ENCODE measurements at places on chromosomes 2 and 18.

GRCh38 chr2:180699657-180700361 lies 280.6 kb upstream of the UBE2E3 start:
- no peak for DNase-seq

DNA sequence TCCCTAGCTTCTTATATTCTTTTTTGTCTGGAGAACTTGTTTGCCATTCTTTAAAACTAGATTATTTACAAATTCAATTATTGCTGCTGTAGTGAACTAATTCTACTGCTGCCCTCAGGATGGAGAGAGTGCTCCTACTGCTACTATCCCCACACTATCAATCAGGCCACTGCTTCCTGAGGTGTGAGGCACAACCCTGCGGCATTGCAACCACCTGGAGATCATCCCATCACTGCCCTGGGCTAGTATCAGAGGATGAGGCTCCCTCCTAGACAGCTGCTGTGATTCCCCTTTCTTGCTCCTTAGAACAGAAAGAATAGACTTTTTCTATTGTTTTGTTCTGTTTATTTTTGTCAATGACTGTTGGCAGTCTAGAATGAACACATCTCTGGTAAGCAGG lies 146.6 kb downstream of the CDH19 start:
- DNase-seq, result no peak

DNA sequence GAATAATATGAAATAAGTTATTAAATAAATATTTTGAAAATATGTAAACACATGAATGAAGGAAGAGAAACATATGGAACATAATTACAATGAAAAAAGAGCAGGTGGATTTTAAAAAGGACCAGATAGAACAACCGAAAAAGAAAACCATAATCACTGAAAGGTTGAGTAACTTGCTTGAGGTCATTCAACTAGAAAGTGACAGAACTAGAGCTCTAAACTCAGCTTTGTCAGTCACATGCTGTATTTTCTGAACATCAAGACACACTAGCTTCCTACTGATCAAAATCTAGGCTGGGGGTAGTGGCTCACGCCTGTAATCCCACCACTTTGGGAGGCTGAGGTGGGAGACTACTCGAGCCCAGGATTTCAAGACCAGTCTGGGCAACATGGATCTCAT lies 30.0 kb upstream of the ITGAV start:
- no peak for DNase-seq

DNA sequence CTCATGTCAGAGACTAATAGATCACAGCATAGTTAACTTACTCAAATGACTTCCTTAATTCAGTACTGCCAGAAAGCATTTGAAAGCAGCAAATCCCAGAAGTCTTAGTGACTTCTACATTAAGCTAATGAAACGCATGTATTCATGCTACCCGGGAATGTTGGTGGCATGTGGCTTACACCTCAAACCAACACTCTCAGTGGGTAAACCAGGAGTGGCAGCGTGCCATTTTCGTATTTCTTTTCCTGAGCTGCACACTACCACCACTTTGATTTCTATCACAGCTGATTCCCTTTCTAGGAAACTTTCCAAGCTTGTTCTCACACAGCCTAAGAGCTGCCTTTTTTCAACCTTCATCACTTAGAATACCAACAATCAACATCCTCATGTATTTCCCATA lies 646.6 kb downstream of the NRXN1 start:
- no peak for DNase-seq

- DNase-seq, result no peak
Observed at GRCh38 chr2:200258881-200259576, 47.5 kb upstream of the SPATS2L start.

GRCh38 chr2:136135921-136136906 lies 18.3 kb upstream of the CXCR4 start:
- DNase-seq, result no peak

- DNase-seq, result no peak
Observed at GRCh38 chr2:179049203-179049545, 763 bp downstream of the CCDC141 start.

DNA sequence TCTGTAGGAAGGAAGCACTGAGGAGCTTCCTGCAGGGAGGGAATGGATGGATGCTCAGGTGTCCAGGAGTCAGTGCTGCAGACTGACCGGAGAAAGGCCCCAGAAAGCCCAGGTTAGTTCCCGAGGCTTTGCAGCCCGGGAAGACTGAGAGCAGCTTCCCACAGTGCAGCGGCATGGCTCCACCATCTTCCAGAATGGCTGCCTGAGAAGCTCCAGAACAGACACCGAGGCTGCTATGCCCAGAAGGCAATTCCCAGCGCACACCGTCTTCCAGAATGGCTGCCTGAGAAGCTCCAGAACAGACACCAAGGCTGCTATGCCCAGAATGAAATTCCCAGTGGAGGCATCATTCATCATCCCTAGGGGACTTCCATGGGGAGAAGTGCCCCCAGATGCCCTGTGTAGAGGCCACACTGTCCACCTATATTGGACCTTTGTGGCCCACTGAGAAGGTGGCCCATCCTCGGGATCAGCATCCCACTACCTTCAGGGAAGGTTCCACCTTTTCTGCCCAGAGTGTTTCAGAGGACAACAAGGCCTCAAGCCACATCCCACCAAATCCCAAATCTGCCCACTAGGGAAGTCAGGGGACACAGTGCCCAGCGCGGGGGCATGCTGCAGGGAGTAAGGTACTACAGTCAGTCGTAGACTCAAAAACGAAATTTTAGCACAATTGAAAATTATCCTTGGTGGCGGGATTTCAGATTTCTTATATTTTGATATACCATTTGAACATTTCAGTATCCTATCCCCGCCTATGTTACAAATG lies 80.5 kb downstream of the KCNF1 start:
- DNase-seq, result no peak

DNA sequence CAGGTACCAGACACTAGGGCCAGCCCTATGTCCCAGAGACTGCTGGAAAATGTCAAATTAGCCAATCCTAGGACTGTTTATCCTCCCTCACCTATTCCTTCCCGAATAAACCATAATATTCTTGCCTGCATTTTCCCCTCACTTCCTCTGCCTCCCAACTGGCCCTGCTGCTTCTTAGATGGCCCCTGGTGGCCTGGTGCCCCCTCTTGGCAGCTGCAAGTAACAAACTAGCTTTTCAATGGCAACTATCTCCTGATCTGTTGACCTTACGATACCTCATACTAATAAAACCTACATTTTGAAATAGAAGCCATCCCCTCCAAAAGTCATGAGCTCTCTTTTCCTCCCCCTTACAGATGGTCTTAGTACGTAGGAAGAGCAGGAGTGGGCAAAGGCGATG lies 132.0 kb downstream of the ALPK2 start:
- DNase-seq, result no peak

DNA sequence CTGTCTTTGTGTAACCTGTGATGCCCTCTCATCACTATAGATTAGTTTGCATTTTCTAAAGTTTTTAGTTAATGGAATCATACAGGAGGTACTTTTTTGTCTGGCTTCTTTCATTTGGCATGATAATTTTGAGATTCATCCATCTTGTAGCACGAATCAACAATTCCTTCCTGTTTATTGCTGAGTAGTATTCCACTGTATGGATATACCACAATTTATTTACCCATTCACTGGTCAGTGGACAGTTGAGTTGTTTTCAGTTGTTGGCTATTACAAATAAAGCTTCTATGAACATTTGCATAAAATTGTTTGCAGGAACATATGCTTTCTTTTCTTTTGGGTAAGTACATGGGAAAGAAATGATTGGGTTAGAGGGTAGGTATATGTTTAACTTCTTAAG lies 40.1 kb upstream of the ZNF396 start:
- DNase-seq, result no peak

GRCh38 chr2:11077411-11077810 lies 77.9 kb upstream of the SLC66A3 start:
- peak; percentile 60 for DNase-seq

DNA sequence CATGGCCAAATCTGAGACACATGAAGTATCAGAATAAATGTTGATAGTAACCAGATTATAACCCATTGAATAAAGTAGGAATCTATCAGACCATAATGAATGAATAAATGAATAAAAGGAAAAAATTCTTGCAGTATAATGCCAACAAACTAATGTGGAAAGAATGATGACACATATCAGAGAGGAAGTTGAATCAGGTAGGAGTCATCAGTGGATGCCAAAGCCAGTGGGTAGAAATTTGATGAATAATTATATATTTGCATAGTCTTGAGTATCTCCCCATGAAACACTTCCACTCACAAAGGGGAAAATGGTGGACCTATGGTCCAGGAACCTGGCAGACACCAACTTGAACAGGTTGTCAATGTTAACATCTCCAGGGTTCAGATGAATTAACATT lies 68.6 kb downstream of the GALNT3 start:
- DNase-seq, result no peak

- DNase-seq, result peak; percentile 74
Observed at GRCh38 chr2:237726401-237726830, 72.2 kb upstream of the RBM44 start.

DNA sequence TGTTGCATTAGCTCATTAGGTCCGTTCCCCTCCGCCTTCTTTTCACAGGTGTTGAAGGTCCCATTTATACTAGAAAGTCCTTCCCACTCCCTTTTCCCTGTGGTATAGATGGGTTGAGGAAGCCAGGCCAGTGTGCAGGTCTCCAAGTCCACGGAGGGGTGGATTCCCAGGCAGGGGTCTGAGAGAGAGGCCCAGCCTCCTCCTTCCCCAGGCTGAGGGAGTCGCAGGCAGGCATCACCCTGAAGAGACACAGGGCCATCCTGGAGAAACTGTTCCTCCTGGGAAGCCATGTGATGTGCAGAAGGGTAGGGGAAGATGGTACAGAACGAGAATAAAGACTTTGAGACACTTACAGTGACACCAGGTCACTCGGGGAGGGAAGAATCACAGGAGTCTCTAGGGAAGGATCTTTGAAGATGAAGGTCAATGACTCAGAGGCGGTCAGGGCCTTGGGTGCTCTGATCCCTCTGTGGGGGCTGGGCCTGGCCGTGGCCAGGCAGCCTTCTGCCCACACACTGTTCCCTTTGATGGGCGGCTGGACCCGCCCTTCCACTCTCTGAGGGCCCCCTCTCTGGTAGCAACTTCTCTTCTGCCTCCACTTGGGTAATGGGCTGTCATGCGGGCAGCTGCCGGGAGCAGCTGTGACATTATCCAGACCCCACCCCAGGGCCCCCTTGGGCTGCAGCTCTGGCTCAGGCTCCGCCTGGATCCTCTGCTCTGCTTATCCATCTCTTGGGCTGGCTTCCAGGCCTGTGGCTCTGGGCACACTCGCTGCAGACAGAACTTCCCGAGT lies 45.1 kb downstream of the RHOB start:
- DNase-seq, result no peak

- no peak for DNase-seq
Observed at GRCh38 chr2:215831296-215831913, 181.9 kb downstream of the MREG start.

DNA sequence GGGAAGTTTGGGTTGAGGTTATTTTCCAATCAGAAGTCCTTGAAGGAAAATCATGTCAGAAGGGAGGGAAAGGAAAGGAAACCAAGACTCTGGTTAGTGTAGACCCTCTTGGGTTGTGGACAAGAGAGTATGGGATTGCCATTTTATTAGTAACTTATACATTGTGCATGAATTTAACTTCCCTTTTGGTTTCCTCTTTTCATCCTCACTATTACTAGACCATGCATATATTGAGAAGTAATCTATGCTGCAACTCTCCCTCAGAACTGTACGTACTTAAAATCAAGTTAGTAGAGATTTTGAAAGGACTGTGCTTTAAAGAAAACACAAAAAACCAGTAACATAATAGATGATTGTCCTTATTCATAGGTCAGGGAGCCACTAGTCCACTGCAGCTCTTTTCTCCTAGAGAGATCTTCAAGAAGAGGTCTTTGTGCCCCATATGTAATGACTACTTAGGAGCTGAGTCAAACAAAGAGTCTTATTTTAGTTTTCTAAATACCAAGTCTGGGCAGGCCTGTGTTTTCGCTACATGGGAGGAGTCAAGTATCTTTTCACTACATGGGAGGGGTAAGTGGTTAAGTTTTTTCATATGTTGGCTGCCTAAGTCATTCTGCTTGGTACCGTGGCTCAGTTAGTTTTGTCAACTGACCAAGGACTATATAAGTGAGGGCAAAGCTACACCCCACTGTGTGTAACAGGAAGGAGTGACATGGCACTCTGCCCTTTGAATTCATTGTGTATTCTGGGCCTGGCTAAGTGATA lies 25.2 kb upstream of the FAM117B start:
- no peak for DNase-seq

DNA sequence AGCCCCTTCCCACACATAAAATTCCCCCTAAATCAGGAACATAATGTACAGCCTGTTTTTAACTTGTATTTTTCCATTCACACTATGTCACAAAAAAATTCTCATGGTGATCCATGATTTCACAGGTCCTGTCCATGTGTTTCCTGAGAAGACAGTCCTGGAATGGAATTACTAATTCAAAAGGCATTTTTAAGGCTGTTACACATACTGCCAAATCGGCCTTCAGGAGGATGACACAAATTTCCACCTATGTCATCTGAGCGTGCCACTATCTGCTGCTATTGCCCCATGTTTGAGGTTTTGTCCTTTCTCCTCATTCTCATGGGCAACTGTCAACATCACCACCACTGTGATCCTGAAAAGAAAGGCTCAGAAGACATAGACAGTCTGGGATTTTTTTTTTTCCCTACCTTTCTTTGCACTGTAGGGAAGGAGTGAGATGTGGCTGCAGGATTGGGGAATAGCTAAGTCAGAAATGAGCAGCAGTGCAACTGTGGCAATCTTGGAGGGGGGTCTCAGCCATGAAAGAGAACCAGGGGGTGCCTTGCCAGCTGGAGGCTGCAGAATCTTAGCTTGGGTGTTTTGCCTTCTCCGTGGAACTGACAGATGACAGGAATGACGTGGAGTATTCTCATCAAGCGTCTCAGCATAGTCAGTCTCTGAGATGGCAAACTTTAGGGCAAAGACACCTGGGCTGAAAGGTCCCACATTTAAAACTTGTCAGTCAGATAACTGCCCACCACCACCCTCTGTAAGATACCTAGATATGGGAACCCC lies 73.4 kb downstream of the MARCHF4 start:
- DNase-seq, result no peak

DNA sequence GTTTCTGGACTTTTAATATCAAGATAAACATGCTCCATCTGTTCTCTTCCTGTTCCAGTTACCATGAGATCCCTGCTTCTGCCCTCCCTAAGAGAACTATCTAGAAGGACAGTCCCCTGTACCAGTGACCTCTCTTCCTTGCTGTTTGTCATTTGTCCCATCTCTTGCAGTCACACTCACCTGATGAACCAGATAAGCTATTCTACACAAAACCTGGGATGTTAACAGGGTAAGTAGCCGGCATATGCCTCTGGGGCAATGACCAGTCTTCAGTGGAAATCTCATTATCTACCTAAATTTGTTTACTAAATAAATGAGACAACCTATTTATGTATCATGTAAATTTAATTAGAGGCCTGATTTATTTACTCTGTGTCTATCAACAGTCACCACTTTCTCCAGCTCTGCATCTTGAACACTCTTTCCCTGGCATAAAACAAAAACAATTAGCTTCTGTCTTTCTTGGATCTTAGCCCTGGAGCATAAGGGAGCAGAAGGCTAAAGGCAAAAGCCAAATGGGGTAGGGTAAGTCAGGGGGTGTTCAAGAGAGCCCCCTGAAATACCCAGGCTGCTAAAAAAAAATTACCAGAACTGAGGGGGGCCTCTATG lies 337.7 kb downstream of the ALK start:
- no peak for DNase-seq
